ENCODE measurements at places on chromosomes 7 and 10.

DNA sequence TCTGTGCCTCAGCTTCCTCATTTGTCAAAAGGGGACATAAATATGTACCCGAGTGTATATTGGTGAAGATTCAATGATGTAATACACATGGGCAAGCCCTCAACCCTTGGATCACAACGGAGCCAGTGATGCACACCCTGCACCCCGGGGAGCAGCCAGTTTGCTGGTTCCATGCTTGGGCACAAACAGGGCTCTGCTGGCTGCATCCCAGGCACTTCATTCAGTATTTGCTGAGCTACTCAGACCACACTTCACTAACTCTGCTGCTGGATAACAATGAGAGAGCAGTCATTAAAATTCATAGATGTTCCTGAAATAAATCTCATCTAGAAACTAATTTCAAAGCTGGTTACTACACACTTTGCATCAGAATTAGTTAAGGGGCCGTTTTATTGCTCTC is 72.0 kb downstream of the SCRN1 start:
- DNase-seq: no peak

GRCh38 chr7:16840094-16840493 is 35.3 kb upstream of the AGR2 start:
- no peak for DNase-seq

- no peak for DNase-seq
Observed at GRCh38 chr7:5225616-5226290, 35.7 kb downstream of the WIPI2 start.

DNA sequence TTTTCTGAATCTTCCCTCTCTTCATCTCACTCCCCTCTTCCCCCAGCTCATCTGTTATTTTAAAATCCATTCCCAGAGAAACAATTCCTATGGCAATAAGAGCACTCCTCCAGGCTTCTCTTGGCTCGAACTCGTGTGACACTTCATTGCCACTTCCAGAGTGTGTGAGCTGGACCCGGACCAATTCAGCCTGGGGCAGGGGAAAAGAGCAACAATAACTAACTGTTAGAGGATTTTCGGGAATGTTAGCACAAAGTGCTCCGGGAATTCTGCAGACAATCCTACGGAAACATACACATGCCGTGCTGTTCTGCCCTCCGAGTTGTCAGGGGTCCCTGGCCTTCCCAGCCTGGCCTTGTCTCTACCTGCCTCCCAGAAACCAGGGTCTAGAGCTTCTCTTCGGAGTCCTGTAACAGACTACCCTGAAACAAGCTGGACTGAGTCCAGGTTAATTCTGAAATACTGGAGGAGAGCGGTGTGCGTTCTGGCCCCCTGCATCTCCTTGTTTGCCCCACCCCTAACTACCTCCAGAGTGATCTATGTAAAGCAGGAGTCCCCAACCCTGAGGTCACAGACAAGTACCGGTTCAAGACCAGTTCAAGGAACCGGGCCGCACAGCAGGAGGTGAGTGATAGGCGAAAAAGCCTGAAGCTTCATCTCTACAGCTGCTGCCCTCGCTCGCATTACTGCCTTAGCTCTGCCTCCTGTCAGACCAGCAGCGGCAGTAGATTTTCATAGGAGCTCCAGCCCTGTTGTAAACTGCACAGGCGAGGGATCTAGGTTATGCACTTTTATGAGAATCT is 11.3 kb downstream of the COL26A1 start:
- no peak for DNase-seq

GRCh38 chr7:27705200-27705594 is 34.8 kb upstream of the TAX1BP1 start:
- DNase-seq: no peak

DNA sequence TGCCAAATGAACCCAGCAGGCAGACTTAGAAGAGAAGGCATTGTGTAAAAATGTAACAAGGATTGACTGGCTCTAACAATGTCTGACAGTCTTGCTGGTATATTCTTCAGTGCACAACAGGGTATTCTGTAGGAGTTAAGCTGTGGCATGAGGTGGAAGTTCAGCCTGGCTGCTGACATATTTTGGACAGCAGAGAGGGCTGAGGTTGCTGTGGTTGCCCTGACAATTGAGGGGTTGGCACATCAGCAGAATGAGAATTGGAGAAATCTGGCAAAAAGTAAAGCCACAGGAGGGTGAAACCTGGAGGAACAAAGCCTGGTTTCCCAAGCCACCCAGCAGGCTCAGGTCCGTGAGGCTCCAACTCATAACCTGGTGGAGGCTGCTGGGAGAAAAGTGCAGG is 220.2 kb downstream of the JAZF1 start:
- DNase-seq: no peak

DNA sequence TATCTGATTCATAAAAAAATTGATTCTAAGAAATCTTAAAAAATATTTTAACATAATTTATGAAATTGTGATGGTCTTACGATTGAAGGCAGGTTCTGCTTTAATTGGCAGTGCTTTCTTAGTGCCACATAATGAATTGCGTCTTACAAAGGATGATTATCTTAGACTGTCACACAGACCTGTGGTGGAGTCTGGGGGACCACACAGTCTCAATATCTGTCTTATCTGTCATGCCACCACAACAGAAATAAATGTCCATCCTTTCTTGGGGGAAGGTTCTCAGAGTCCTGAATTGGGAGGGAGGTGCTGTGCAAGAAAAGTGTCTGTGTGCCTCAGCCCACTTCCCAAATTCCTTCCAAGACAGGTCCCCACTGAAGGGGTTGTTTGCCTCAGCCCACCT is 34.0 kb downstream of the ZDHHC6 start:
- no peak for DNase-seq

GRCh38 chr10:110737886-110738634 is 93.9 kb downstream of the RBM20 start:
- DNase-seq: no peak

DNA sequence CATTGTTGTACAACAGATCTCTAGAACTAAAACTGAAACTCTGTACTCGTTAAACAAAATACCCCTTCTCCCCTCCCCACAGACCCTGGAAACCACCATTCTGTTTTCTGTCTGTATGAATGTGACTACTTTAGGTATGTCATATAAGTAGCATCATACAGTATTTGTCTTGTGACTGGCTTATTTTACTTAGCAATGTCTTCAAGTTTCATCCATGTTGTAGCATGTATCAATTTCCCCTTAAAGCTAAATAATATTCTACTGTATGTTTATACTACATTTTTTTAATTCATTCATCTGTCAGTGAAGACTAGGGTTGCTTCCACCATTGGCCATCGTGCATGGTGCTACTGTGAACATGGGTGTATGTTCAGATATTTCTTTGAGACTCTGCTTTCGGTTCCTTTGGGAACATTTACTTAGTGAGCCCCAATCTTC is 71.2 kb upstream of the RPA3 start:
- DNase-seq: no peak

- no peak for DNase-seq
Observed at GRCh38 chr10:50572017-50572491, 51.7 kb downstream of the SGMS1 start.

GRCh38 chr7:75987026-75987804 is 7.2 kb downstream of the TMEM120A start:
- no peak for DNase-seq

GRCh38 chr7:106599343-106599698 is 61.6 kb downstream of the CCDC71L start:
- DNase-seq: no peak

GRCh38 chr7:23470330-23471105 is at the start of gene IGF2BP3:
Gene IGF2BP3 (minus strand): TSS chr7:23470491. CDS start chr7:23470110, 381 bp downstream.
- DNase-seq: peak; percentile 99

DNA sequence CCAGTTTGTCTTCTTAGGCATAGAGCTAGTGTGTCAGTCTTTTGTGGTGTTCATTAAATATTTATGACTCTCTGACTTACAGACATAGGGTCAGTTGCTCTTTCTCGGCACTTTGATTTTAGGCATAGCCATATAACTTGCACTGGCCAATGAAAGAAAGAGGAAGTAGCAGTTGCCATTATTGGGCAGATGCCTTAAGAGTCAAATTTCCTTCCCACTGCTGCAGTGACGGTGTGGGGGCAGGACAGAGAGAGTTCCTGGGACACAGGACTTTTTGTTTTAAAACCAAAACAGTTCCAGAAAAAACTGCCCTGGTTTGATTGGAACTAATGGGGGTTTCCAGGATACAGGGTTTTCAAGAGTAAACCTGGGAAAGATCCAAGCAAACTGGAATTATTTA is 60.2 kb upstream of the PHF14 start:
- peak; percentile 38 for DNase-seq

DNA sequence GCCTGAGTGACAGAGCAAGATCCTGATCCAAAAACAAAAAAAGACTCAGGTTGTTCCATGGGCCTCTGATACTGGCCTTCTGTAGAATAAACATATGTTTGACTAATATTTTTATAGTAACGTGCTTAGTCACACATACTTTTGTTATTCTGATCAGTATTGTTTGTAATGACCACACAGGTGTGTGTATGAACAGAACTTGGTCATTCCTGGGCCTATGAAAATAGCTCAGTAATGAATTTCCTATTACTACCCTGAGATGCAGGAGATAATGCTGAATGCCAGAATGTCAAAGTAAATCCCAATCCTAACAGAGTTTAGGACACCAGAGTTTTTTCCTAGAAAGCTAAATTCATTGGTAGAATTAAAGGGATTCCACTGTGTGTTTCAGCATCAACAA is 108.7 kb downstream of the DOCK4 start:
- DNase-seq: no peak

DNA sequence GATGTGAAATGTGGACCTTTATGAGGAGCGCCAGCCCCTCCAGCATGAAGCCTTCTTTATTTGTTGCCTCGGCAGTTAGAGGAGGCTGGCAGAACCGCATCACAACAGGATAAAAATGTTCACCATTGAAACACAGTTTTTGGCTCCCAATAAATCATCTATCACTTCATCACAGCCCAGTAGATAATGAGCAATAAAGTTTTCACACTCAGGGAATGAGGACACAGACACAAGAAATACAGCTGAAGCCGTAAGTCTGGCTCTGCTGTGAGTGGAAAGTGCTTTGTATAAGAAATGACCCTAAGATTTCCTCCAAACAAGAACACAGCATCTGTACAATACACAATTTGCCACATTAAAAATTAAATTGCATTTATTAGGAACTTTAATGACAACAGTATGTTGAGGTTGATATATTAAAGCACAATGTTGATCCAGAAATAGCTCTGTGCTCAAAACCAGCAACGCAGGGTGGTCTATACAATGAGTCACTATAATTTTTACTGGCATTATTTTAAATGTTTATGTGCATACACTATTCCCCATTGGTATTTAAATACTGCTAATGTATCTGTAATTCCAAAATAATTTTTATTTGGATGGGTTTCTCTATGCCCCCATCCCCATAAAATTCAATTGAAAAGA is 301.8 kb upstream of the MGMT start:
- DNase-seq: no peak

DNA sequence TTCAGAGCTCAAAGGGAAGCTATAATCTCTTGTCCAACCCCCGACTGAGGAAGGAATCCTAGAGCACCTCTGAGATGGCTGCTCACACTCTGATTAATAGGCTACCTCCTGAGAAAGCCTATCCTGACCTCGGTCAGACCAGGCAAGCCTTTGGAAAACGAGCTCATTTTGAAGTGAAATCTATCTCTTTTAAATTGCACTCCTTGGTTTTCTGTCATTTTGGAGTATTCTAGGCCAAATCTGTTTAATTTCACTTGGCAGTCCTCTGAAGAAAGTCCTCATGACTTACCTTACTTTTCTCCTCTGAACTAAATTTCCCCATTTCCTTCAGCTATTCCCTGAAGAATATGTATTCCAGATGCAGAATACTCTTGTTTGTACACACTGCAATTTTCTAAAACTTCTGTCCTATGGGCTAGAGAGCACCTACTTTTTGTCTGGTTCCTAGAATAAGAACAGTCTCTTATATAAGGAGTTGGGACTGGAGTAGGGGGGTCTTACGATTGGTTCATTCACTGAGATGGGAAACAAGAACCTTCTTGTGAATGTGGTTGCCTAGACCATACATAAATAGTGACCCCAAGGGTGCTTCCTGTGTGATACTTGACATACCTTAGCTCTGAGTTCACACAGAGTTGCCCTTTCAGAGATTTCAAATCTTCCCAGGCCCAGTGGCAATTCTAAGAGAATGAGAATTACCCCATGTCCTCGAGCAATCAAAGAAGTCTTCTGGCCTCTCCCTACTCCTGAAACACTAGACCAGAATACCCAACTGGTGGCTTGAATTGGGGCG is 31.9 kb upstream of the HPS1 start:
- no peak for DNase-seq
